ENCODE measurements at places on chromosomes 7 and 10.

DNA sequence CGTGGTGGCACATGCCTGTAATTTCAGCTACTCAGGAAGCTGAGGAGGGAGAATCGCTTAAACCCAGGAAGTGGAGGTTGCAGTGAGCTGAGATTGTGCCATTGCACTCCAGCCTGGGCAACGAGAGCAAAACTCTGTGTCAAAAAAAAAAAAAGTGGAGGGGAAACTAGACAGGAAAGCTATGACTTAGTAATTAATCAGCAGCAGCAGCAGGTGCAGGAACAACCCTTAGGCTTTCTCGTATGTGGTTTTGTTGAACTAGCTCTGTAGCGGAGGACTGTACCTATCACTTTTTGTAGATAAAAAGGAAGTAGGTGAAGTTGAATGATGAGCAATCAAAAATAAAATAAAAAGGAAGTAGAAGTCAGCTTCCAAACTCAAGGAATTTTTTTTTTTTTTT, 76.9 kb upstream of the KMT2C start:
- no peak for DNase-seq

- DNase-seq = no peak
These were observed 13.9 kb upstream of the ABCC2 start for GRCh38 chr10:99768556-99768955.

DNA sequence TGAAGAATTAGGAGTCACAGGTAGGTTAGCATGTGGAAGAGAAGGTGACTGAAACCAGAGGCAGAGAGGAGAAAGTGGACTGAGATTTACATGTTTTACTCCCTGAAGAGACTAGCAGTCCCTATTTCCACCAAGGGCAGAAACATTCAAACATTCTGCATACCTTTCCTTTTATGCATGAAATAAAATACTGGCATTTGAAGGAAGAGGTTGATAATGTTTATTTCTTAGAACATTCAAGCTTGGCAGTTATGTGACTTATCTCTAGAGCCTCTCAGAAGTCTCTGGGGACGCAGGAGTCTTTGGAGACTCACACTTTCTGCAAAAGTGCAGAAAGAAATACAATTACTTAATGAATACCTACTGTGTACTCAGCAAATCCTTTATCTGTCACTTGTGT, 507.1 kb upstream of the C7orf33 start:
- no peak for DNase-seq

GRCh38 chr10:73876971-73877370, 2.6 kb upstream of the CAMK2G start:
- no peak for DNase-seq

DNA sequence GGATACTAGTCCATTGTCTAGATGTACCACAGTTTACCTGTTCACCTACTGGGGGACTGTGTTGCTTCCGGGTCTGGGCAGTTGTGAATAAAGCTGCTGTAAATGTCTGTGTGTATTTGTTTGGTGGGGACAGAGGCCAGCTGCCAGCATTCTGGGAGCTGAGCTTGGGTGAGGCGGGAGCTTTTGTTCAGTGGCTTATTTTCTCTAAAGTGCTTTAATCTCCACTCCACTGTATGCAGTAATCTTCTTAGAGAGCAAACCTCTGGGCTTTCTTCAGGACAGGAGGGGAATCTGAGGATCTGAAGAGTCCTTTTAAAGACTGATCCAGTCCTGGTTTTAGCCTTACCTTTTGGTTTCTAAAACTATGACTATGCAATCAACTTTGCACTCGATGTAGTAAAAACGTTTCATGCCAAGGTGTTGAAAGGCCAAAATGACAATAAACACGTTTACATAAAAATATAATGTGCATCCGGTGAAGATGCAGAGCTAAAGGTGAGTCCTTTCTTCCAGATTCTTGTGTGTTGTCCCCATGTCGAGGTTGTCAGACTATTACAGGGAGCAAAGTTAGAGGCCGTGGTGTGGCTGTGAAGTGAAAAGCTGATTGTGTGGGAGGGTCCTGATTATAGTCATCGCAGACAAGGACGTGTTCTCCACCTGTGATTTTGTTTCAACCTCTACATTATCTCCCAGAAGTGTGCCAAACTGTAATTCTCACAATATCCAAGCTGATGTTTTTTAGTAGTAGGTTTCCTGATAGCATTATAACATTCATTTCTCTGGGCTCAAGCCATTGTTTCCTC, 279.8 kb downstream of the CAMK1D start:
- no peak for DNase-seq

Data from epithelial cell of prostate (primary cell).